ENCODE measurements at places on chromosomes 11 and 22. TPM values are rescaled to one million over a fixed set of nuclear protein-coding genes. Genes with fewer than 3 reads are reported as not detected.

The OR52H1 gene
- 0.38 TPM for total RNA-seq

The TSGA10IP gene
- total RNA-seq = not detected

The MPEG1 gene
- total RNA-seq = 0.06 TPM

The DCHS1 gene
- total RNA-seq = 92.1 TPM

The C11orf97 gene
- not detected for total RNA-seq

The ANO1 gene
- 0.13 TPM for total RNA-seq

The C11orf42 gene
- not detected for total RNA-seq

The DEUP1 gene
- total RNA-seq = not detected

The SCGB1A1 gene
- total RNA-seq = not detected

The NEAT1 gene
- 59.3 TPM for total RNA-seq

The NLRP10 gene
- 0.06 TPM for total RNA-seq

The OR52E5 gene
- total RNA-seq = not detected

The TNKS1BP1 gene
- total RNA-seq = 54.4 TPM

The EIF3F gene
- 212 TPM for total RNA-seq

The MYO7A gene
- total RNA-seq = 3.7 TPM

The NXPE1 gene
- under 0.01 TPM for total RNA-seq

All from bladder microvascular endothelial cell (primary cell).